ENCODE measurements at places on chromosomes 11 and 22.

GRCh38 chr11:6012035-6012668, 5.4 kb upstream of the OR56A4 start:
- no peak for DNase-seq

- DNase-seq = no peak
These were observed 17.6 kb upstream of the SLC35F2 start for GRCh38 chr11:107876141-107876540.

- DNase-seq = no peak
These were observed 139.0 kb upstream of the PITPNB start for GRCh38 chr22:28058036-28058435.

DNA sequence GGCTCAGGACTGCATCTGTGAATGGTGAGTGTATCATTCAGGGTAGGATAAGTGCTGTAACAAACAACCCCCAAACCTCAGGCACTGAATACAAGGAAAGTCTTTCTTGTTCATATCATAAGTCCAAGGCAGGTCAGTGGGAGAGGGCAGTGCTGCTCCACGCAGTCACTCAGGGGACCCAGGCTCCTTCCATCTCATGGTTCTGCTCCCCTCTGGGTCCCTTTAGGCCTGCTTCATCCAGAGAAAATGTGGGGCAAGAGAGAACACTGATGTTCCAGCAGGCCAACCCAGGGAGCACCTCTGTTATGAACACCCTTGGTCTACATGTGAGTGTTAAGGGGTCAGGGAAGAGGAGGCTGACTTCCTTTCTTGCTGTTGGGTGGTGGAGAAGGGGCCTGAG, 187.8 kb downstream of the CHST1 start:
- DNase-seq = no peak

- no peak for DNase-seq
These were observed 277.8 kb downstream of the ST3GAL4 start for GRCh38 chr11:126633330-126633729.

DNA sequence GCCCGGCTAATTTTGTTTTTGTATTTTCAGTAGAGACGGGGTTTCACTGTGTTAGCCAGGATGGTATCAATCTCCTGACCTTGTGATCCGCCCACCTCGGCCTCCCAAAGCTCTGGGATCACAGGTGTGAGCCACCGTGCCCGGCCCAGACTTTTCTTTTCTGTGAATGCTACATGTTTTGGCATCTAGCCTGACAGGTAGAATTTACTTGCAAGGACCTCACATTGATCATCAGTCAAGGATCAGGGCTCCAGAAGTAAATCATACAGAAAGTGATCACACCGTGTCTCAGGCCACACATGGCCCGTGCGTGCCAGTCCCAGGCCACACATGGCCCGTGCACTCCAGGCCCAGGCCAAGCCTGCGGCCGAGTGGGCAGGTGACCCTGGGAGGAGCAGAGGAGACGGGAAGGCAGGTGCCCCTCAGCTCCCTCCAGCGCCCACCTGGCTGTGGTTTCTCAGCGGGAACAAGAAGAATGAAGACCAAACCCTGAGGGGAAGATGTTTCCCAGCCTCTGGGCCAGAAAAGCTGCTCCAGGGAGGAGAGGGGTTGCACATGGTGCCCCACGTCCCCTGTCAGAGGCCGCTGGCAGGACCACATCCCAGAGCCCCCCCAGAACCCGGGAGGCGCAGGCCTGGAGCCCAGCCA, 76.2 kb downstream of the BRD1 start:
- DNase-seq = no peak

- no peak for DNase-seq
These were observed 36.9 kb downstream of the CSRP3 start for GRCh38 chr11:19164881-19165280.

- no peak for DNase-seq
These were observed 10.9 kb upstream of the HMOX1 start for GRCh38 chr22:35369996-35370395.

DNA sequence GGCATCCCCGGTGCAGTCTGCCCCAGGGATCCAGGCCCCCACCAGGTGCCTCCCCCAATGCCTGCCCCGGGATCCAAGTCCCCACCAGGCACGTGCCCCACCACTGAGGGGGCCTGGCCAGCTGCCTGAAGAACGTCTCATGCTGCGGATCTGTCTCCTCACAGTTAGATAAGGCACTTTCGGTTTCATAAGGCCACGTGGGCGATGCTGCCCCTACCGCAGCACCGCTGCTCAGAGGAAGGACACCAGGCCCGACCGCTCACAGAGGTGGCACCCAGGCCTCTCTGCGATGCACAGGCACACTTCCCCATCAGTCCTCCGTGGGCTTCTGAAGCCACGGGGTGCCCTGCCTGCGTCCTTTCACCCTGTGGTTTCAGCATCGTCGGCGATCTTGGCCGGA, 68.1 kb upstream of the BID start:
- no peak for DNase-seq

- no peak for DNase-seq
These were observed 46.5 kb downstream of the NFAM1 start for GRCh38 chr22:42385696-42386095.

GRCh38 chr22:22485524-22485923, 23.0 kb downstream of the ZNF280B start:
- DNase-seq = no peak

All from stimulated activated CD4-positive, alpha-beta T cell treated with anti-CD3 and anti-CD28 coated beads, Interleukin-12 subunit alpha, Interleukin-12 subunit beta, amount 100 ng/mL, for 24 hours (primary cell).